ENCODE measurements at places on chromosomes 11 and 22.

DNA sequence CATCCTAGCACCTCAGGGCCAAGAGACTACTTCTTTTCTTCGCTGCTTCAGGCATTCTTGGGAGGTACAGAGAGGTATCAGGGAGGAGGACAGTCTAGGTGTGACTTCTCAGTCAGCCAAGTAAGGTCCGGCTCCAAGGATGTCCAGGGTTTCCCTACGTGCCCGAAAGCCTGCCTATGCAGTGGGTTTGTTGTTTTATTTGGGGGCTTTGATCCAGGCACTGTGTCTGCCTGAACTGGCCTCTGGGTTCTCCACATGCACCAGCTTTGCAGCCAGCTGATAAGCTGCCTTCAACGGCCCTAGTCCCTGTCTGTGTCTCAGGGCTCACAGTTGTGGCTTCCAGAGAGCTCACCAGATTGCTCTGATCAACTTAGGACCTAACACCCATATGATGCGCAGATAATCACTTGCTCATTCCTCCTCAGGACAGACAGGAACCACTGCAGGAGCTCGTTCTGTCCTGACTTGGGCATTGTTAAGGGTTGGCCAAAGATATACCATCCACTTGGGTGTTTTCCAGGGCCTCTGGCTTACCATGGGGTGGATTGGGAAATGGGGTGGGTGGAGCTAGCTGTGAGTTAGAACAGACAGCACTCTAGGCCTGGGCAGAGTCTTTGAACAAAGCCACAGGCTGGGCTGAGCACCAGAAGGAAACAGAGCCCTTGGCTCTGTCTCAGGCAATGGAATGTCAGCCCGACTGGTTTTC, 45.5 kb upstream of the CRYBB3 start:
- DNase-seq, result no peak

- DNase-seq, result no peak
Observed at GRCh38 chr11:125225401-125225800, 60.9 kb downstream of the PKNOX2 start.

DNA sequence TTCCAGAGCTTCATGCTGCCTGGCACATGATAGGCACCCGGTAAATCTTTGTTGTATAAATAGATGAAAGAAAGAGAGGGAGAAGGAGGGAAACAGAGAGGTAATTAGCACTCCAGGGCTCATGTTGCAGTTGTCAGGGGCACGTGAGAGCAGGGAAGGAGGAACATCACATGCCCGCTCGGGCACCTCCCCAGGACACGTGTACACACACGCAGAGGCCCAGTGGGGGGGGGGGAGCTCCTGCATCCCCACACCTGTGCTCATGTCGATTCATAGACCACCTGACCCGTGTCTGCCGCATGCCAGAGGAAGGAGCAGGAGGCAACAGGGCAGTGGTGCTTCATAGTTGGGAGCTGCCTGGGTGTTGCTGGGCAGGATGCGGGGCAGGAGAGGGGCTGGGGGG, 37.1 kb upstream of the NNMT start:
- no peak for DNase-seq

- DNase-seq, result peak; percentile 53
Observed at GRCh38 chr11:46119352-46120216, 1.7 kb downstream of the PHF21A start.

DNA sequence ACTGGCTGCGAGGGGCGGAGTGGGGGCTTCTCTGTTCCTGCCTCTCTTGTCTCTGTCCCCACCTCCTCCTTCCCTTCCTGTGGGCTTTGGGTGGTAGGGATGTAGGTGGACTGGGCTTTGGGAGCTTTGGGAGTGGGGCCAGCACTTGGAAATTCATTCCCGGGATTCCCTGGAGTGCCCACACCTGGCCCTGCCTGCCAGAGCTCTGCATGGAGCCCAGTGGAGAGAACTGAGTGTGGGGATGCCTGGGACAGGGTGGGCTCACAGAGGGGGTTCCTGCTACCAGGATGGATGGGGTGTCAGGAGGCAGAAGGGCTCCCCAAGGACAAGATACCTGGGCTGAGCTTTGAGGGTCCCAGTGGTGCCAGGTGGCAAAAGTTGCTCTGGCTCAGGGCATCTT, 22.3 kb downstream of the CSF2RB start:
- DNase-seq, result no peak

- DNase-seq, result no peak
Observed at GRCh38 chr22:50112151-50113118, 22.6 kb downstream of the MOV10L1 start.
